Mesothelial cell of epicardium (in vitro differentiated cells): ENCODE measurements at places on chromosomes 5 and 9.

GRCh38 chr9:110282018-110282738 lies 25.9 kb upstream of the TXN start:
- no peak for DNase-seq

GRCh38 chr9:30534896-30535295 lies 1849.5 kb upstream of the ACO1 start:
- no peak for DNase-seq

- no peak for DNase-seq
Observed at GRCh38 chr9:108270051-108270450, 585.7 kb downstream of the ACTL7B start.

GRCh38 chr5:86155796-86156195 lies 461.9 kb upstream of the COX7C start:
- DNase-seq, result no peak

- DNase-seq, result no peak
Observed at GRCh38 chr9:108860354-108860753, 1.7 kb upstream of the ACTL7A start.

GRCh38 chr5:168153876-168154270 lies 137.6 kb upstream of the WWC1 start:
- DNase-seq, result no peak

DNA sequence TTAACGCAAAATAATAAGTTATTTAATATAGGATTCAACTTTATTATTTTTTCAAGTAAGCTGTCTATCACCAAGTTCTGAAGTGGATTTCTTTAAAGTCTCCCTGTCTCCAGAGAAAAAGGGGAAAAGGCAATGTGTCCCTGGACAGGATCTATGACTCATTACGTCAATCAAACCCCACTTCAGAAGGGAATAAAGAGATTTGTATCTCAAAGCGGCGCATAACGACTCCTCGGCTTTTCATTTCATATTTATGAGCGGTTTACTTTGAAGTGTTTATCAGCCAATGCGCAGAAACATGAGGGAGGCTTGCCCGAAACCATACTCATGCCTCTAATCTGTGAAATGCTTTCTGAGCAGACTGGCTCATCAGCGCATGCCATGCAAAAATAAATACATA lies 938.6 kb upstream of the WWC1 start:
- DNase-seq, result no peak

DNA sequence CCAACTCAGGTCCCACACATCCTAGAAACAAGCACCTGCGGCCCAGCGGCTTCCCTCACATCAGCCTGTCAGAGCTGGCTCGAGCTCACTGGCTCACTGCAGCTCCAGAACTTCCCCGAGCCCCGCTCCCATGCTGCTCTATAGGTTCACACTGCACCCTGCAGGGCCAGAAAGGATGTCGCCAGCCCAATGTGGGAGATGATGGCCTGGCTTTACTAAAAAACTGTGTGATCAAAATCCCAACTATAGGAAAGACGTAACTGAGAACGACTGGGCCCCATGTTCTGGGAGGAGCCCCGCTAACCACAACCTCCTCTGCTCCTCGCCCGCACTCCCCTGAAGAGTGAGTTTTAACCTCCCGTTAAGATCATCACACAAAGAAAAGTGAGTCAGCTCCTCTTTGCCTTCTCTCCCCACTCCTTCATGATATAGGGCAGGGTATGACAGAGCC lies 4.6 kb downstream of the SURF4 start:
- DNase-seq, result no peak

GRCh38 chr5:68330574-68330973 lies 115.0 kb downstream of the PIK3R1 start:
- DNase-seq, result no peak

GRCh38 chr5:64775291-64775690 lies 6.6 kb downstream of the CWC27 start:
- no peak for DNase-seq

GRCh38 chr5:119321569-119322311 lies 34.1 kb upstream of the TNFAIP8 start:
- DNase-seq, result no peak

GRCh38 chr5:178114325-178115135 lies 1.2 kb downstream of the N4BP3 start:
- no peak for DNase-seq

DNA sequence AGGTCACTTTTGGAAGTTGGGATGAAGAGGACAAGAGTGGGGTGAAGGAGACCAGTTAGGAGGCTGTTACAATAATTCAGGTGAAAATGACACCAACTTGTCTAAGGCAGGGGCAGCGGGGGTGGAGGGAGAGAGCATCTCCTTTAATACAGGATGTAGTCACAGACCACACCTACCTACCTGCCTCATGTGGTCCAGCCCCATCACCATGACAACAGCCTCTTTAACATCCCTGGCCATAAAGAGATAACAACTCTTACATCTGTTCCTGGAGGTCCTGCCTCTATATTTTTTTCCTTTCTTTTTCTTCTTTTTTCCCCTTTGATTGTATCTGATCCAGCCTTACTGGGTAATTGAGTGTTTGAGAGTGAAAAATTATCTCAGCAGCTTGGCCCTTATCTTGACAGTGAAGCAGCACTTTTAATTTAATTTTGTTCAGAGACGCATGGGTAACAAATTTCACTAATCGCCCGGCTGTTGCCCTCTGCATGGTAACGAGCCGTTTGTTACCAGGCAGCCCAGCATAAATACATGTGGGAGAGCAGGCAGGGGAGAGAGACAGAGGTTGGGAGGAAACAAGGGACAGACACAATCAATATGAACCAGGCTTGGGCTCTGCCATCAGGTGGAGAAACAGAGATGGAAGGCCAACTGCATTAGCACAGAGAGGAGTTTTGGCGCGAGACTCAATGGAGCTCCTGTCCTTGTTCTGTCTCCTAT lies 338.1 kb downstream of the ASTN2 start:
- no peak for DNase-seq

- DNase-seq, result no peak
Observed at GRCh38 chr9:85302938-85303756, 438.6 kb downstream of the AGTPBP1 start.

DNA sequence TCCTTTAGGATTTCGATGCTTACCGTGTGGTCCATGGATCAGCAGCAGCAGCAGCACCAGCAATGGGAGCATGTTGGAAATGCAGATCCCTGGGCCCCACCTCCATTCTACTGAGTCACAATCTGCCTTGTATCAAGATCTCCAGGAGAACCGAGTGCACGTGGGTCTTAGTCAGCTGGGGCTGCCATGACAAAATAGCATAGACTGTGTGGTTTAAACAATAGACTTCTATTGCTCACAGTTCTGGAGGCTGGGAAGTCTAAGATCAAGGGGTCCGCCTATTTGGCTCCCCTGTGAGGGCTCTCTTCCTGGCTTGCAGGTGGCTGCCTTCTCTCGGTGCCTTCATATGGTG lies 1.3 kb upstream of the PROP1 start:
- no peak for DNase-seq

GRCh38 chr5:125496393-125496792 lies 750.0 kb upstream of the ZNF608 start:
- no peak for DNase-seq

DNA sequence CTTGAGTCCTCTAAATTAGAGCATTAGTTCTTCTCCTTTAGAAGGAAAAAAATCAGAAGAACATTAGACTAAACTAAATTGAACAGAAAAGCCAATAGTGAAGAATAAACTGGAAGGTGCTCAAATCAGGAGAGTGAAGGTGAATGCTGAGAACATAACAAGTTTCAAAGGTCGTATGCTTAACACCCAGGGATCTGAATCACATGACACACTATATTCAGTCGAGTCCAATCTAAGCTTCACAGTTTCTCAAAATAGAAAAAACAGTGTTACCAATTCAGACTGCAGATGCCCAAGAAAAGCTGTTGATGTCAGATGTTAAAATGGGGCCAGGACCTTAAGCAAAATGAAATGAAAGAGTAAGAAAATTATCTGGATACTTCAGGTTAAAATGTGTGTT lies 614.5 kb downstream of the EFNA5 start:
- DNase-seq, result no peak

- DNase-seq, result no peak
Observed at GRCh38 chr9:35909687-35910612, 660 bp downstream of the SPAAR start.

- no peak for DNase-seq
Observed at GRCh38 chr5:31049461-31049860, 144.0 kb upstream of the CDH6 start.

DNA sequence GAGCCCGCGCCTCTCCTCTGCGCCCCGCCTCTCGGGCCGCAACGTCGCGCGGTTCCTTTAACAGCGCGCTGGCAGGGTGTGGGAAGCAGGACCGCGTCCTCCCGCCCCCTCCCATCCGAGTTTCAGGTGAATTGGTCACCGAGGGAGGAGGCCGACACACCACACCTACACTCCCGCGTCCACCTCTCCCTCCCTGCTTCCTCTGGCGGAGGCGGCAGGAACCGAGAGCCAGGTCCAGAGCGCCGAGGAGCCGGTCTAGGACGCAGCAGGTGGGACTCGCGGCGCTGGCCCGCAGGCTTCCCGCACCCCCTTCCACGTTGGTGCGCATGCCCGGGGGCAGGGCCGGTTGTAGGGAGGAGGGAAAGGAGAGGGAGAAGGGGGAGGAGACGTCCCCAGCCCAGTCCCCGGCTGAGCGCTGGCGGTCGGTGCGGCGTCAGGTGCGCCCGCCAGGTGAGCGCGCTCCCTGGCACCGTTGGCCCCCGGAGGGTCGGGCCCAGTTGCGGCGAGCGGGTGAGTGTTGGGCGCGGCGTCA lies at the start of gene OCLN:
TSS of gene OCLN (plus strand) at position 400 of the 532 bp plus-strand sequence. CDS start 11,455 bp downstream, outside the sequence.
- peak; percentile 79 for DNase-seq

GRCh38 chr9:6723881-6724420 lies 33.8 kb upstream of the KDM4C start:
- DNase-seq, result no peak

DNA sequence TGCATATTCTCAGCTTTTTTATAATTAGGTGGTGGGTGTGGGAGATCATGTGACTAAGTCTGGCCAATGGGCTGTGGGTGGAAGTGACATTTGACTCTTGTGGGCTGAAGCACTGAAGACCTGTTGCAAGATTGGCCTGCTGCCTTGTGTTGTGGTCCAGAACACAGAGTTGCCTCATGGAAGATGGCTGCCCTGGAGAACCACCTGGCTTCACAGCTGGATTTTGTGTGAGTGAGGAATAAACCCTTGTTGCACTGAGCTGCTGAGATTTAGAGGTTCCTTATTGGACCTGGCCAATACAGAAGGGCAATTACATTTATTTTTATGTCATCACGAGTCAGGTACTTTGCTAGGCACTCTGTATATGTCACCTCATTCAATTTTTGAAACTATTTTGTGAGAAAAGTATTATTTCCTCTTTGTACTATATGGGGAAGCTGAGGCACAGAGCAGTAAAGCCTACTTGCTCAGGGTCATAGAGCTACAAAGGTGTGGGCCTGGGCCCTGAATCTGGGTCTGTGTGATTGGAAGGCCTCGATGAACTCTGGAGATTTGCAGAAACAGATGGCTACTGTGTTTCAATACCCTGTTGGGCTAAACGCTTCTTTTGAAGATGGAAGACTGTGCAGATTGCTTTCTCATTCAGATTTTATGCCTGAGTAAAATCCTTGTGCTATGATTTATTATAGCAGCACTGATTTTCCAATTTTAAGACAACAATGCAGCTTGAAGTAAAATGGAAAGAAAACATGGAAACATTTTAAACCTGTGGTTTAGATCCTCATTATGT lies 71.2 kb upstream of the TBC1D2 start:
- no peak for DNase-seq

- no peak for DNase-seq
Observed at GRCh38 chr5:17879276-17879675, 245.0 kb downstream of the TAF11L14 start.

GRCh38 chr5:131947445-131947844 lies 2.0 kb upstream of the MEIKIN start:
- no peak for DNase-seq

DNA sequence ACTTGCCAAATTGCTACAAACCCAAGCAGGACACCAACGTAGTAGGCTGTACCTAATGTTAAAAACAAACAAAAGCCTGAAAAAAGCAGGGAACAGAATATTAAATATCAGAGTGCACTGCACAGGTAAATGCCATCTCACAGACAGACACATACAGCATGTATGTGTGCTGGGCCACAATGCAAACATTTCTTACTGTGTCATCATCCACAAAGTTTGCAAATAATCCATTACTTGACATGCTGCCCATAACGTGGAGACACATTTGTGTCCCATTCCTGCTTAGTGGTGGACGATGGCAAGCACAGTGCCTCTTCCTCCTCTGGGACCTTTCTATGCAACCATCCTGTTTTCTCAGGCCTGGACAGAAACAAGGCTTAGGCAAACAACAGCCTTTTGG lies 44.7 kb downstream of the GOLM1 start:
- DNase-seq, result no peak

DNA sequence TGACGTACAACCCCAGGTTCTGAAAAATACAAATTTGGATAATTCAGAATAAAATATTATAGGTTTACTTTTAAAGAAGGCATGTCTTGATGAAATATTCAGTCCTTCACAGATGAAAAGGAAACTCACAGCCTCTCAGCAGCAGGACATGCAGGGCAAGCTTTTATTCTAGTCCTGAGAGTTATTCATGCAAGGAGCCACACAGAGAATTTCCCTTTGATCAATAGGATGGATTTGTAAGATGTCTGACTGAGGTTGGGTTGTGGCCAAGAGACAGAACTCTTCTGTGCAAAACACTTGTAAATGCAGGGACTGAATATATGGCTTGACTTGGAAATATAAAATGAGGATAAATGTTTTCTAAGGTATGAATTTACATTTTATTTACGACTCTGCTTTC lies 48.8 kb upstream of the TBCA start:
- DNase-seq, result no peak

GRCh38 chr9:12094046-12094445 lies 599.1 kb upstream of the TYRP1 start:
- DNase-seq, result no peak

DNA sequence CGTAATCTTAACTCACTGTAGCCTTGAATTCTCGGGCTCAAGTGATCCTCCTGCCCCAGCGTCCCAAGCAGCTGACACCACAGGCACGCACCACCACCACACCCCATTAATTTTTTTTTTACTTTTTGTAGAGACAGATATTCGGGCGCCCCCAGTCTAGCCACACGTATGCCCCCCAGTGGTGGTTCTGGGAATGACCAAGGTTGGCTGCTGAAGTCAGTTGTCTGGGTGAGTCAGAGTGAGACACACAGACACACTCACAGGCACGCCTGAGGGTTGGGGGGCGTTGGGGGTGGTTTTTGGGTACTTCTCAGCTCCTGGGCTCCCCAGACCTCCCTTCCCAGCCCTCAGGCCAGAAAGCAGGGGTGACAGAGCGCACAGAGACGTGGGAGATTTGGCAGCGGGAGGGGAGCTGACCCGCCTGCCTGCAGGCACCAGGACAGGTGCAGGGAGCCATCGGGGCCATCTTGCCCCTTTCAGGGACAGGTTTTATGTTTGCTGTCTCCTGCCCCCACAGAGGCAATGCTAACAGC lies 4.2 kb upstream of the ENTPD8 start:
- peak; percentile 85 for DNase-seq

DNA sequence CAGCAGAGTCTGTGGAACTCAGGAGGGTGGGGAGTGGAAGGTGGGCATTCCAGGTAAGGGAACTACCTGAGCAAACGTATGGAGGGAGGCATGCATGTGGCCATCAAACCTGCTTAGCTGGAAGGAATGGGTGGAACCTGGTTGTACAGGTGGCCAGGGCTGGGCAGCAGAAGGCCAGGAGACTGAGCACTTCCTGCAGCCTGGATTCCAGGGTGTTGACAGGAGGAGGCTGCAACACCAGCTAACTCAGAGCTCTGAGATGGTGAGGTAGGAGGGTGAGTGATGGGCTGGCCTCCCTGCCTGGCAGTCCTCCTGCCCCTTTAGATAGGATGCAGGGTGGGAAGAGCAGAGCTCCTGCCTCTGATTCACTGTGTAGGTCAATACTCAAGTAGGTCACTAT lies 92.5 kb upstream of the CPEB4 start:
- DNase-seq, result no peak
